ENCODE measurements at places on chromosomes 2 and 18. TPM values are rescaled to one million over a fixed set of nuclear protein-coding genes. Genes with fewer than 3 reads are reported as not detected.

DNA sequence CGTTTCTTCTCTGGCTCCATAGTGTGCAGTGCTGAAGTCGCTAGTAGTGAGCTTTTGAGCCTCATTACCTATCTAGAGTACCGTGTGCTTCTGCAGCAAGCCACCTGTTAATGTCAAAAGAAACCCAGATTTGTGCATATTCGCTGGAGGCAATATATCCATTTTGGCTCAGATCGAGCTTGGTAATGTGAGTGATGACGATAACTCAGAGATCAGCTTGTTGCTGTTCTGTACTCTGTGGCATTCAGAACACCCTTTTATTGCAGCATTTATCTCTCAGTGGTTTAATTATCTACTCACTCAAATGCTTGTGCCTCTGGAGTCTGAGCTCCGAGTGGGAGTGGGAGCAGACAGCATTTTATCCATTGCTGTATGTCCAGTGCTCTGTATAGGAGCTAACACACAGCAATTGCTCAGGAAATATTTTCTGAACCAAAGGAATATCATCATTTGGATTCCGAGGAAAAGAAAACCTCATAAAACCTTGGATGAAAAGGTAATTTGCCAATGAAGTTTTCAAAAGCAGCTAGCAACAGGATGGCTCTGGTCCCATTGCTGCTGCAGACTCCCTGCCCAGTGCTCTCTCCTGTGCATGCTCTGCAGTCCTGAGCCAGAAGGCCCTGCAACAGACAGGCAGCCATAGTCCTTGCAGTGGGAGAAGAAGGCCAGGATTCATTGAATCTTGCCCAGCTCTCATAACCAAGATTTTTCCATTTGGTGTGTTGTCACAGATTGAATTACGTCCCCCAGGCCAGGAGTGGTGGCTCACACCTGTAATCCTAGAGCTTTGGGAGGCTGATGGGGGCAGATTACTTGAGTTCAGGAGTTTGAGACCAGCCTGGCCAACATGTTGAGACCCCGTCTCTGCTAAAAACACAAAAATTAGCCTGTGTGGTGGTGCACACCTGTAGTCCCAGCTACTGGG lies 183.8 kb downstream of the MYCN start:
- no peak for DNase-seq

- no peak for DNase-seq
These were observed 1894.4 kb upstream of the LRRTM1 start for GRCh38 chr2:82198809-82199492.

DNA sequence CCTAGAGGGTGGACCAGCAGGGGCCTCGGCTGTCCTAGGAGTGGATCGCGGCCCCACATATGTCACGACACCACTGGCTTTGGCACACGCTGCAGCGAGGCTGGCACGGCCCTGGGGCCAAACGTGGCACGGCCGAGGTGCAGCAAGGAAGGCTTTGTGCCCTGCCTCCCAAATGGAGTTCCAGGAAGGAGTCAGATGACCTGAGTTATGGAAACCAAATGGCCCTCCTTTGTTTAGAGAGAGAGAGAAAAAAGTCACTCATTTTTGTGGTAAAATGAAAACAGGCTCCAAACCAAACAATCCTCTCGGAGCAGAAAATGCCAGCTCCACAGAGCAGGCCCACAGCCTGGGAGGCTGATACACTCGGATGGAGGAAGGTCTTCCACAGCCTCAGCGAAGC lies 105.6 kb downstream of the ANTXR1 start:
- no peak for DNase-seq

DNA sequence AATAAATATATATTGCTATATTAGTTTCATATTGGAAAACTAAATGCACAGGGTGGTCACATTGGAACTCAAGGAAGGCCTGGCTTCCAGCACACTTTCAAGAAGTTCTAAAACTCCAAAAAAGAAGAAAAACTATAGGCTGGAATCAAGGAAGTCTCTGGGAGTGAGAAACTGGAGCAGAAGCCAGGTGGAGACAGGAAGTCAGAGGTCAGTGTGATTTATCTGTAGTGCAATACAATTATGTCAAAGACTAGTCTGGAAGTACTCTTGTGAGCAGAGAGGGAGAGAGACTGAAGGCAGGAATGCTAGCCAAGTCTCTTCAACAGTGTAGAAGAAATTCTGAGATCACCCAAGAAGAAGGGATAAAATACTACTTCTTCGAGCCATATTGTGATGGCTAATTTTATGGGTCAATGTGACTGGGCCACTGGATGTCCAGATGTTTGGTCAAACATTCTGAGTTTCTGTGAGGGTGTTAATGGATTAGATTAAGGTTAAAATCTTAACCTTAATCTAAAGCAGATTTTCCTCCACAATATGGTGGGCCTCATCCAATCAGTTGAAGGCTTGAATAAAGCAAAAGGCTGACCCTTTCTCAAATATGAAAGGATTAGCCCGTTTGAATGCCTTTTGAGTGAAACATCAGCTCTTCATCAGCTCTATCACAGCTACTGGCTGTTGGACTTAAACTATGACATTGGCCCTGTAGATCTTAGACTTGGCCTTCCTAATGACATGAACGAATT lies 208.0 kb downstream of the TDRD15 start:
- DNase-seq = no peak

GRCh38 chr2:191635333-191636234 lies 42.4 kb upstream of the NABP1 start:
- no peak for DNase-seq

DNA sequence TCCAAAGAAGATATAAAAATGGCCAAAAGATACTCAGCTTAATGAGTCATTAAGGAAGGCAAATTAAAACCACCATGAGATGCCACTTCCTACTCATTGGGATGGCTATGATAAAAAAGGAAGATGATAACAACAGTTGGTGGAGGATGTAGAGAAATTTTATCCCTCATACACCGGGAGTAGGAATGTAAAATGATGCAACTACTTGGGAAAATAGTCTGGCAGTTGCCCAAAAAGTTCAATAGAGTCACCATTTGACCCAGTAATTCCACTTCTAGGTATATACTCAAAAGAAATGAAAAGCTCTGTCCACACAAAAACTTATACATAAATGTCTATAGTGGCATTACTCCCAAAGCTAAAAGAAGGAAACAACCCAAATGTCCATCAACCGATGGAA lies 10.1 kb upstream of the SULT1C2 start:
- no peak for DNase-seq

GRCh38 chr2:206800506-206801417 lies 35.4 kb downstream of the FASTKD2 start:
- DNase-seq = peak; percentile 32

- DNase-seq = no peak
These were observed 81.5 kb downstream of the EFEMP1 start for GRCh38 chr2:55842046-55842445.

GRCh38 chr2:144515696-144516410 lies 4.1 kb downstream of the ZEB2 start:
- DNase-seq = no peak

GRCh38 chr2:135585586-135585985 lies 54.3 kb downstream of the R3HDM1 start:
- no peak for DNase-seq

SIX2 gene
- total RNA-seq = not detected

MXD1 gene
- total RNA-seq = 112 TPM

CDK5R2 gene
- not detected for total RNA-seq

NEB gene
- total RNA-seq = 0.31 TPM

CRYBA2 gene
- total RNA-seq = not detected

ACTG2 gene
- not detected for total RNA-seq
